ENCODE measurements at places on chromosomes 5 and 9.

DNA sequence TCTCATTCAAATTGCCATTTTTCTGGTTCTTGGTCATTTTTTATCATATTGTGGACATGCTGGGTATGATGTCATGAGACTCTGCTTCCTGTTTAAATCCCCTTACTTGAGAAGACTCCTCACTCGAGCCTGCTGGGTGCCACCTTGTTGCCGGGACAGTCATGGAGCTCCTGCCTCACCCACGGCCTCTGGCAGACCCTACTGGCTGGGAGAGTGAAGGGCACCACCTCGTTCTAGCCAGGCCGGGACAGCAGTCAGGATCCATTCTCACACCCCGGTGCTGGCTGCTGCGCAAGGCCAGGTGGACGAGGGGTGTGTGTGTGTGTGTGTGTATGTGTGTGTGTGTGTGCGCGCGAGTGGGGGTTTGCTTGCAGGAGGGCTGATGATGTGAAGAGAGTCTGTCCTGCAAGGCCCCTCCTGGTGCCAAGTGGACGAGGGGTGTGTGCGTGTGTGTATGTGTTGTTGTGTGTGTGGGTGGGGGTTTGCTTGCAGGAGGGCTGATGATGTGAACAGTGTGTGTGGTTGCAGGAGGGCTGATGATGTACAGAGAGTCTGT, 4.4 kb downstream of the CEP72 start:
- no peak for DNase-seq

DNA sequence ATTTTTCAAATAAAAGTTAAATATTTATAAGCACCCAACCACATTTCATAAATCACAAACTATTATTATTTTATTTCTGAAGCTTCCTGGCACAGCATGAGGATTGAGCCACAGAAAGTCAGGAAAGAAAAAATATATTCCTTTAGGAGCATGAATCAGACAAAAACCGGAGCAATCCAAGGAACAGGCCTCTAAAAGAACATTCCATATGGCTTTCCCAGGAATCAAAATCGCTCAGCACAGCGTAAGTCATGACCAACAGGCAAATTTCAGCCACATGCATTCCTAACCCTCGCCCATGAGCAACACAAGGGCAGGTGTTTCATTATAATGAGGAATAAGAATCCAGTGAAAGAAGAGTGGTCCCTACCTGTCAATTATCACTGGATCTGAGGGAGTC, 26.7 kb downstream of the EBF1 start:
- DNase-seq, result peak; percentile 19

DNA sequence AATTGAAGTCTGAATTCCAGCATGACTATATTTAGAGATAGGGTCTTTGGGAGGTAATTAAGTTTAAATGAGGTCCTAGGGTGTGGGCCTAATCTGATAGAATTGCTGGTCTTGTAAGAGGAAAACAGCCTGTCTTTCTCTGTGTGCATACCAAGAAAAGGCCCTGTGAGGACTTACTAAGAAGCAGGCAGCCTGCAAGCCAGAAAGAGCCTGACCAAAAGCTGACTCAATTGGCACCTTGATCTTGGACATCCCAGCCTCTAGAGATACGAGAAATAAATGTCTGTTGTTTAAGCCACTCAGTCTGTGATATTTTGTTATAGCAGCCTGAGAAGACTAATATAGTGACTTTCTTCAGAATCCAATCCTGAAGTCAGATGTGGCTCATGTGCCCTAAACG, 14.6 kb downstream of the ARL14EPL start:
- no peak for DNase-seq

- no peak for DNase-seq
These were observed 93.4 kb downstream of the ANKH start for GRCh38 chr5:14777932-14778791.

DNA sequence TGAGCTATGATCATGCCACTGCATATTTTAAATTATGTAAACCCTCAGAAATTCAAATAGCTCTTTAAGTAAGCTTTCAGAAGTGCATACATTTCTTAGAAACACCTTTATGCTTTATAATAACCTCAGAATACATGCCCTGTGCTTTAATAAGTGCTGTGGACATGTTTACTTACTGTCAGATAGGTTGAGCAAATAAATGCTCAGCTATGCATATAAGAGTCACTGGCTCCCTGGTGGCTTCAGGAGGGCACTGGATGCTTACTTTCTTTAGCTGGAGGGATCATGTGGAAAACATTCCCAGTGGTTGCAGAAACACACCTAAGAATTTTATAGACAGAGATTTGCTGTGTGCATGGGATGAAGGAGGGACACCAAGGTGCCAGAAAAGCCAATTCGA, 74.4 kb downstream of the PDE6A start:
- no peak for DNase-seq

DNA sequence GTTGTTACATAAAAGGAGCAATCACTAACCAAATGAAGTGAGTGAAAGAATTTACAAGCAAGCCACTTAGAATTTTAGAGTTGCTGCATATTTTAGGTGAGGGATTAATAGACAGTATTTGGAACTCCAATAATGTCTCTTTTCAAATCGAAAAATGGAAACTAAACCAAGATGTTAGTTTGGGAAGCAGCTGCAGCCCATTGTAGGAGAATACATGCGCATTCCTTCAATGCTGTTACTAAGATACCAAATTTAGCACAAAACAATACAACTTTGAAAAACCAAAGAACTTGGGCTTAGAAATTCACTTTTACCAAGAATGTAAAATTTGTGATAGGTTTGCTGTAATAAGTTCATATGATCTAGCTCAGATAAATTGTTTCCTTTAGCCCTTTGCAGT, 411.8 kb upstream of the CDH6 start:
- no peak for DNase-seq

GRCh38 chr5:102865510-102866236, 110.6 kb downstream of the PAM start:
- DNase-seq, result peak; percentile 37

- DNase-seq, result peak; percentile 67
These were observed 1.1 kb upstream of the TLE4 start for GRCh38 chr9:79570448-79571308.

DNA sequence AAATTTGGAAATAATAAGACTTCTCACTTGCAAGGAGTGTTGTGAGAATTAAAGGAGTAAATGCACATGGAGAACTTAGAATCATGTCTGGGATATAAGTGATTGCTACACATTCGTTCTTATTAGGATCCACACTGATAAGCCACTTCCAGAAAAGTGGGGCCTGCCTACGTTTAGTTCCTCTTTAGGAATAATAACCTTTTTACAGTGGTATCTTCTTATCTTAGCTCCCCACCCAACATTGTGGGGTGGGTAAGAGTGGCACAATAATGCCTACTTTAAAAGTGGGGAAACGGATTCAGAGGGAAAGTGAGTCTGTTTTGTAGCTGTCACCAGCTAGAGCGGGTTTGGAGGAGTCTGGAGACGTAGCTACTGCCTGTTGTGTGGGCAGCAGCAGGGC, 16.0 kb downstream of the DOCK2 start:
- no peak for DNase-seq

DNA sequence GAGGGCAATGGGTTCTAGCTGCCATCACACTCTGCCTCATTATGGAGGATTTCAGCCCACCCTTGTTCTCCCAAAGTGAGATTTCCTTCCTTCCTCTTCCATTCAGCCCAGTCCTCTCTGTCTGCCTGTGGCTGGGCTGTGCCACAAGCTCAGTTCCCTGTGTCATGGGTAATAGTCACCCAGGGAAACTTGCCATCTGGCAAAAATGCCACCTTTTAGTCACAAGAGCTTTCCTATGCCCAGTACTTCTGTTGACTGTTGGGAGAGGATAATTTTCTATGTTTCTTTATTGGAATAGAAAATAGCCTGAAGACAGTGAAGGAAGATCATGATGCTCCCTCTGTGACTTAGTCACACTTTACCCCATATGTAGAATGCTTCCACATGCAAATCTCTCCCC, 71.4 kb downstream of the TLR4 start:
- DNase-seq, result no peak

- DNase-seq, result no peak
These were observed 264.3 kb downstream of the ENC1 start for GRCh38 chr5:74376187-74376586.

DNA sequence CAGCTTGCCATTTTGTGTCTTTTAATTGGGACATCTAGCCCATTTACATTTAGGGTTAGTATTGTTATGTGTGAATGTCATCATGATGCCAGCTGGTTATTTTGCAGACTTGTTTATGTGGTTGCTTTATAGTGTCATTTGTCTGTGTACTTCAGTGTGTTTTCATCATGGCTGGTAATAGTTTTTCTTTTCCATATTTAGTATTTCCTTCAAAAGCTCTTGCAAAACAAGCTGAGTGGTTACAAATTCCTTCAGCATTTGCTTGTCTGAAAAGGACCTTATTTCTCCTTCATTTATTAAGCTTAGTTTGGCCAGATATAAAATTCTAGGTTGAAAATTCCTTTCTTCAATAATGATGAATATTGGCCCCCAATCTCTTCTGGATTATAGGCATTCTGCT, 28.5 kb upstream of the TNFSF15 start:
- DNase-seq, result no peak

DNA sequence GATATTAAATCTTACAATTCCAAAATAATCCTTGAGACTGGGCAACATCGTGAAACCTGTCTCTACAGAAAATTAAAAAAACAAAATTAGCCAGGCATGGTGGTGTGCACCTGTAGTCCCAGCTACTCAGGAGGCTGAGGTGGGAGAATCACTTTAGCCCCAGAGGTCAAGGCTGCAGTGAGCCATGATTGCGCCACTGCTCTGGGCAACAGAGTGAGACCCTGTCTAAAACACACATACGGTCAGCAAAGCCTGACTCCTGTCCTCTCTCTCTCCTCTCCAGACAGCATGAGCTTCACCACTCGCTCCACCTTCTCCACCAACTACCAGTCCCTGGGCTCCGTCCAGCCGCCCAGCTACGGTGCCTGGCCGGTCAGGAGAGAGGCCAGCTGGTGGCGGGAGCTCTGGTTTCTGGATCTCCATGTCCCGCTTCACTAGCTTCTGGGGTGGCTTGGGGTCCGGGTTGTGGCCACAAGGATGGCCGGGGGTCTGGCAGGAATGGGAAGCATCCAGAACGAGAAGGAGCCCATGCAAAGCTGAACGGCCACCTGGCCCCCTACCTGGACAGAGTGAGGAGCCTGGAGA, 9.0 kb upstream of the PDCL start:
- no peak for DNase-seq

- no peak for DNase-seq
These were observed 59.3 kb downstream of the DPYSL3 start for GRCh38 chr5:147450606-147451005.

DNA sequence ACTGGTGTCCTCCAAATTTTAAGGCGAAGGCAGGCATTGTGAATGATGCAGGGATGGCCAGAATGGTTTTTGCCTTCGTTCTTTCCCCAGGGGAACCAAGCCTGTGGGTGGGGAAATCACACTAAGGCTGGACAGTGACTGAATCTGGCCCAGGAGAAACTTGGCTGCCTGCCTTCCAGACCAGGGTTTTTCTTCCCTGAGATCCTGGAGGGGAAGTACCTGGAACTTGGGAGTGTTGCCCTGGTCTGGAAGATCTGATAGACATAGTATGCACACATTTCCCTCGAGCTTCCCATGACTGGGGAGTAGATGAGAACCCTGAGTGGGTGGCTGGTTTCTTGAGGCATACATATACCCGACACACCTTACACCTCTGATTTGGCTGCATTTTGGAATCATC, 664 bp upstream of the IL11RA start:
- no peak for DNase-seq

DNA sequence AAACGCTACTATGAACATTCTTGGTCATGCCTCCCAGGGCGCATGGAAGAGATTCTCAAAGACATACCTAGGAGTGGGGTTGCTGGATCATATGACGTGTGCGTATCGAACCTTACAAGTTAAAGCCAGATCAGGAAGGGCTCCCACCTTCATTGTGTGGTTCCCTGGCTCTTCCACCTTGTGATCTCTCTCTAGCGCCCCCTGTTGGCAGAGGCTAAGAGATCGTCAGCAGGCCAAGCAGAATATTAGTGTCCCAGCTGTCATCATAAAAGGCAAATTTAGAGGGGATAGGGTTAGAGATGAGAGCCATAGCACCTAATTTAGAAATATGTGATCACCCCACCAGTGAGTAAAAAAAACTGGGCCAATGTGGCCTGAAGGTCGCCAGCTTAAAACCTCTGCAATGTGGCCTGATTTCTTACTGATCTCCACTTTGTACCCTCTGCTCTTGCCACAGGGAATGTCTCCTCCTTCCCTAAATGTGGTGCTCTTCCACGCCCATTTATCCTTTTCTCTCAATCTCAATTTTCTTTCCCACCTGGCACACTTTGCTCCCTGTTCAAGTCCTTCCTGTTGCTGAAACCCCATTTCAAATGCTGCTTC, 91.7 kb upstream of the SHB start:
- peak; percentile 15 for DNase-seq

GRCh38 chr5:139870677-139871076, 75.1 kb downstream of the PSD2 start:
- no peak for DNase-seq

- DNase-seq, result no peak
These were observed 451.3 kb downstream of the SEMA5A start for GRCh38 chr5:9094582-9094981.

- no peak for DNase-seq
These were observed 31.0 kb upstream of the IL17B start for GRCh38 chr5:149410071-149410470.

GRCh38 chr9:123816817-123817472, 113.0 kb downstream of the DENND1A start:
- DNase-seq, result no peak

GRCh38 chr5:1888541-1889251, 6.0 kb upstream of the IRX4 start:
- DNase-seq, result no peak

- DNase-seq, result no peak
These were observed 11.6 kb downstream of the UBLCP1 start for GRCh38 chr5:159274676-159275075.

- peak; percentile 0 for DNase-seq
These were observed 100.8 kb downstream of the TMC1 start for GRCh38 chr9:72622186-72622585.

- DNase-seq, result no peak
These were observed 8.6 kb upstream of the MUSK start for GRCh38 chr9:110659891-110660541.

GRCh38 chr9:97529363-97530076, 28.1 kb downstream of the TMOD1 start:
- no peak for DNase-seq

DNA sequence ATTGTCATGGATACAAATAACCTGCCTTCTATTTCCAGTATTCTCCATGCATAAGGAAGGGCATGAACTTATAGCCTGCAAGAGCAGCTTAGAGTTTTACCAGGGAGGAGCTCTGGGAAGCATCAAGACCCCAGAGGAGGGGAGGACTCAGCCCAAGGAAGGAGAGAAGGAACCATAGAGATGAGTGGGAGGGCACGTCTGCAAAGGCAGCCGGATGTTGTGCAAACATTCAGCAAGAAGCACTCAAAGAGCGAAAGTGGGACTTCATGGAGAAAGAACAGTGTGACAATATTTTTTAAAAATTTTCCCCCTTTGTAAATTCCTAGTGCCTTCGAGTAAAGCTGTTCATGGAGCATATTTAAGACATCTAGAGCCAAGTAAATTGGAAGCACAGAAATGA, 270.1 kb upstream of the PTGER4 start:
- no peak for DNase-seq

- DNase-seq, result no peak
These were observed 138.3 kb downstream of the OLFM1 start for GRCh38 chr9:135225619-135226228.
